ENCODE measurements at places on chromosomes 12 and 14. TPM values are rescaled to one million over a fixed set of nuclear protein-coding genes. Genes with fewer than 3 reads are reported as not detected.

ZDHHC22 gene
- total RNA-seq = not detected

DHRS2 gene
- total RNA-seq = 0.38 TPM

HNF1A gene
- total RNA-seq = not detected

AKAP5 gene
- 0.33 TPM for total RNA-seq

CCDC85C gene
- total RNA-seq = 36.3 TPM

LBHD2 gene
- not detected for total RNA-seq

TPH2 gene
- total RNA-seq = not detected

PTPRQ gene
- not detected for total RNA-seq

KRT78 gene
- total RNA-seq = not detected

MAP1LC3B2 gene
- total RNA-seq = 0.86 TPM

ANO2 gene
- total RNA-seq = 58.5 TPM

Measured in vein endothelial cell (primary cell).